A172 (cell line): ENCODE measurements at places on chromosomes 16 and 17.

- no peak for DNase-seq
Measured at GRCh38 chr16:51167170-51167895, 16.3 kb upstream of the SALL1 start.

- DNase-seq = no peak
Measured at GRCh38 chr16:12063004-12063395, 86.5 kb downstream of the SNX29 start.

GRCh38 chr16:14483819-14484385 lies 146.2 kb downstream of the PARN start:
- DNase-seq = no peak

DNA sequence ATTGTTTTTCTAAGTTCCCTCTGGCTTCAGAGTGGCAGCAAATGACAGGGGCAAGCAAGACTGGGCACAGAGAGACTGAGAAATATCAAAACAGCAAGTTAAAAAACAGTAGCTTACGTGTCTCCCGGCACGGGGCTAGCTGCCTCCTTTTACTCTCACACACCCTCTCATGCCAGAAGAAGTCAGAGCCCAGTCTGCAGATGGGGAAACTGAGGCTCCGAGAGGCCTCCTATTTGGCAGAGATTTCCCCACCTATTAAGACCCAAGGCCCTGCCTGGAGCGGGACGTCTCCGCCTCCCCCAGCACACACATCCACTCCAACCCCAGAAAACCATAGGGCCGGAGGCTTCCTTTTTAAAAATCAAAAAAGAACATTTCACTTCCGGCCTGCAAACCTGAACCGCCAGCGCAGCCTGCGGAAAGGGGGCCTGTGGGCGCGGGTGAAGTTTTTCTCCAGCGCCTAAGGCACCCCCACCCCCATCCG lies 832 bp downstream of the CARHSP1 start:
- no peak for DNase-seq

- peak; percentile 19 for DNase-seq
Measured at GRCh38 chr16:30659507-30660423, 1.5 kb downstream of the FBRS start.

GRCh38 chr17:78300962-78301820 lies 58.7 kb downstream of the SOCS3 start:
- peak; percentile 50 for DNase-seq

DNA sequence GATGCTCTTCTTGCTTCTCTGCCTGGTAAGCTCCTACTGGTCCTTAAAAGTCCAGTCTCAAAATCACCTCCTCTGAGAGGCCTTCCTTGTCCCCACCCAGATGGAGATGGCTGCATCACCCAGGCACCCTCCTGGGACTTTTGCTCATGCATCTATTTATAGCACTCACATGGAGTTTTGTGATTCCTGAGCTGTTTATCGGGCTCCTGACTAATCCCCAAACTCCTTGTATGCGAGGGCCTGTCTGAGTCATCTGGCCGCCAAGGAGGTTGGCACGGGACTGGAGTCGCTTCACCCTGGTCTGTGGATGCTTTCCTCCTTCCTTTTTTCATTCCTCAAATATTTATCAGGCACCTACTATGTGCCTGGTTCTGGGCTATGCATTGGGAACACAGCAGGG lies 2.3 kb upstream of the MAP2K3 start:
- peak; percentile 99 for DNase-seq

DNA sequence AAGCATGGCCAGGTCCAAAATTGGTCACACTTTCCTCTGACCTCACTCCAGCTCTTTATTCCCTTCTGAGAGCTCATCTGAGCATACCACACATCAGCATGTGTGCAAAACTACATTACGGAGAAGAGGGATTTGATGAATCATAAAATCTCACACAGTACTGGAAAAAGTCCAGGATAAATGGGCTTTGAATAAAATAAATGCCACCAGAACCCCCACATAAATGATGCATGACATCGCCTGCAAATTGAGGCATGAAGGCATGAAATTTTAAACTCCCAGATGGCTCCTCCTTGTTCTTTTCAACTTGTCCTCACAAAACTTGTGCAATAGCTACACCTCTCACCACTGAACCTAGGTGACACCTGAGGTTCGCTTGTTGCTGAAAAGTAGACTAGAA lies 439.5 kb downstream of the CA10 start:
- DNase-seq = no peak

- no peak for DNase-seq
Measured at GRCh38 chr17:68035131-68035522, 408 bp upstream of the KPNA2 start.

DNA sequence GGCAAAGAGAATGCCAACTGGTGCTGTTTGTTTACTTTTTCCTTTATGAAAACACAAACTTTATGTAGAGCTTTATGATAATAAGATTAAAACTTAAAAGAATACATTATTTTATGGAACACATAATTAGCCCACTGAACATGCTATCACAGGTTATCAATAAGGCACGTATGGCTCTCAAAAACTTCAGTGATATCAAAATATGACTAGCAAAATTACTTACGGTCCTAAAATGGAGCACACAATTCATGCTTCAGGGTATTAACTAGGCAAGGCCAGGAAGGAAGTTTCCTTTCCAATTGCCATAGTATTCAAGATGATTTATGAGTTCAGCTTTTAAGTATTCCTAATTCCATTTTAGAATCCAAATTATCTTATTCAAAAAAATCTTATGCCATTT lies 3.6 kb downstream of the RNF43 start:
- DNase-seq = no peak

GRCh38 chr16:88003316-88003715 lies 52.1 kb downstream of the BANP start:
- no peak for DNase-seq

- no peak for DNase-seq
Measured at GRCh38 chr17:57505841-57506773, 239.0 kb downstream of the CCDC182 start.

- DNase-seq = peak; percentile 98
Measured at GRCh38 chr17:45172541-45173286, 11.0 kb downstream of the HEXIM2 start.

DNA sequence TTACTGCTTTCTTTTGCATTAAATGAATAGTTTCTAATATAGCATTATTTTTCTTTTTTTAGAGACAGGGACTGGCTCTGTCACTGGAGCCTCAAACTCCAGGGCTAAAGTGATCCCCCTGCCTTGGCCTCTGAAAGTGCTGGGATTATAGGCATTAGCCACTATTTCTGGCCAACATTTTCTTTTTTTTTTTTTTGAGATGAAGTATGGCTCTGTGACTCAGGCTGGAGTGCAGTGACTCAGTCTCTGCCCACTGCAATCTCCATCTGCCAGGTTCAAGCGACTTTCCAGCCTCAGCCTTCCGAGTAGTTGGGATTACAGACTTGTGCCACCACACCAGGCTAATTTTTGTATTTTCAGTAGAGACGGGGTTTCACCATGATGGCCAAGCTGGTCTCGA lies 2.0 kb upstream of the DUXB start:
- no peak for DNase-seq

- no peak for DNase-seq
Measured at GRCh38 chr17:63398680-63399079, 47.4 kb downstream of the CYB561 start.

DNA sequence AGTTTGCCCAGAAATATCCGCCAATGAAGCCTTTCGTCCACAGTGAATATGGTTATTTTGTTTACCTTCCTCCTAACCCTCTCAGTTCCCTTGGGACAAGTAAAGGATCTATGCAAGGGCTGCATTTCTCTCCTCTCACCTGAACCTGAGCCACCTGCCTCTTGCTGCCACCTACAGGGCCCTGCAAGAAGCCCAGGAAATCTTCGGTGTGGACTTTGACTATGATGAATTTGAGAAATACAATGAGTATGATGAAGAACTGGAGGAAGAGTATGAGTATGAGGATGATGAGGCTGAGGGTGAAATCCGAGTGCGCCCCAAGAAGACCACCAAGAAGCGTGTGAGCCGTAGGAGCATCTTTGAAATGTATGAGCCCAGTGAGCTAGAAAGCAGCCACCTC lies 14.0 kb downstream of the SUPT6H start:
- no peak for DNase-seq

DNA sequence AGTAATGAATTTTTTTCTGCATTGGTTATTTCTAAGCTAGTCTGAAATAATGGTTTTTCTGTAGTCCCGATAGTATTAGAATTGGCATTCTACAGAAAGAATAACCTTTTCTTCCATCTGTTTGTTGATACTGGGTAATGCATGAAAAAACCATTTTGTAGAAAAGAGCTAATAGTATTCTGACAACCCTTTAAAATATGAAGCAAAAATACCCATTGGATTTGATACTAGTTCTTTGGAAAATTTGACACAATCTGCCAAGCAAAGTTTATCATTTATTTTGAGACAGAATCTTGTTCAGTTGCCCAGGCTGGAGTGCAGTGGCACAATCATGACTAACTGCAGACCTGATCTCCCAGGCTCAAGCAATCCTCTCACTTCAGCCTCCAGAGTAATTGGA lies 366.8 kb upstream of the MON1B start:
- no peak for DNase-seq
